Ascending aorta (tissue), 2 donors: ENCODE measurements at places on chromosomes 1 and 21. TPM values are rescaled to one million over a fixed set of nuclear protein-coding genes. Genes with fewer than 3 reads are reported as not detected.

Gene RHD
- total RNA-seq, result not detected

Gene LIN9
- total RNA-seq, result 0.43 TPM

DNA sequence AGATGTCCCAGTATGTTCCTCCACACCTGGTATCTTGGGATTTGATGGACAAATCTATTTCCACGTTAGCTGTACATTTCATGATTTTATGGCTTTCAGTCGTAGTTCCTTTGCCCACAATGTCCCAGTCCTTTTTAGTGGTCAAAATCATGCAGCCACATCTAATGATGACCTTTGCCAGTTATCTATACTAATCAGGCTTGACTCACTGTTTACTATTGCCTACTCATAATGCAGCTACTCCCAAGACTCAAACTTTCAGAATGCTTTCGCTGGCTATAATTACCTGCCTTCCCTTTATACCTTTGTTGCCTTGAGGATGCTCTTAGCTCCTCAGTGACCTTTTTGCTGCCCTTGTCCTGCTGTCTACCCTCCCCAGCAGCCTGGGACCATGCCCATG lies 6.4 kb downstream of the NOS1AP start:
- H3K27me3 ChIP-seq, result no peaks in the 10 kb centered on the region
- no peaks in the 10 kb centered on the region for H3K36me3 ChIP-seq

GRCh38 chr1:87765681-87766070 lies 437.0 kb downstream of the LMO4 start:
- H3K4me3 ChIP-seq, result no peak overlapping the region
- H3K4me1 ChIP-seq, result no peaks in the 10 kb centered on the region
- H3K36me3 ChIP-seq, result no peaks in the 10 kb centered on the region
- DNase-seq, result no peak
- H3K27me3 ChIP-seq, result no peaks in the 10 kb centered on the region
- no peak overlapping the region for H3K27ac ChIP-seq

DNA sequence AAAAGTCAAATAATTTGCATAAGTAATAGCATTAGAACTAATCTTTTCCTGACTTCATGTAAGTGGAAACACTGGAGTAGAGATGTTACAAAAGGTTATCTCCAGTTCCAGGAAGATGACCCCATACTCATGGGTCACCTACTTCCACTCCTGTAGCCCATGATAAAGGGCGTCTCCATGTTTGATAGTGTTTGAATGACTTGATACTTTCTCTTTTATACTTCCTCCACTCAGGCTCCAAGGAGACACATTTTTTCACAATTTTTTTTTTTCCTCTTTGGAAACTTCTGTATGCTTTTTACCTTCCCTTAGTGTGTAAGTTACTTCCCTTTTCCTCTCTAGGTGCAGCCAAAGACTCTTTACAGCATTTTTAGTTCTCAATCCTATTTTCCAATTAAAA lies 382.1 kb upstream of the B3GALT2 start:
- no peaks in the 10 kb centered on the region for H3K27me3 ChIP-seq
- H3K4me1 ChIP-seq, result no peaks in the 10 kb centered on the region
- no peak overlapping the region for H3K27ac ChIP-seq
- H3K36me3 ChIP-seq, result no peaks in the 10 kb centered on the region
- no peak overlapping the region for H3K4me3 ChIP-seq

DNA sequence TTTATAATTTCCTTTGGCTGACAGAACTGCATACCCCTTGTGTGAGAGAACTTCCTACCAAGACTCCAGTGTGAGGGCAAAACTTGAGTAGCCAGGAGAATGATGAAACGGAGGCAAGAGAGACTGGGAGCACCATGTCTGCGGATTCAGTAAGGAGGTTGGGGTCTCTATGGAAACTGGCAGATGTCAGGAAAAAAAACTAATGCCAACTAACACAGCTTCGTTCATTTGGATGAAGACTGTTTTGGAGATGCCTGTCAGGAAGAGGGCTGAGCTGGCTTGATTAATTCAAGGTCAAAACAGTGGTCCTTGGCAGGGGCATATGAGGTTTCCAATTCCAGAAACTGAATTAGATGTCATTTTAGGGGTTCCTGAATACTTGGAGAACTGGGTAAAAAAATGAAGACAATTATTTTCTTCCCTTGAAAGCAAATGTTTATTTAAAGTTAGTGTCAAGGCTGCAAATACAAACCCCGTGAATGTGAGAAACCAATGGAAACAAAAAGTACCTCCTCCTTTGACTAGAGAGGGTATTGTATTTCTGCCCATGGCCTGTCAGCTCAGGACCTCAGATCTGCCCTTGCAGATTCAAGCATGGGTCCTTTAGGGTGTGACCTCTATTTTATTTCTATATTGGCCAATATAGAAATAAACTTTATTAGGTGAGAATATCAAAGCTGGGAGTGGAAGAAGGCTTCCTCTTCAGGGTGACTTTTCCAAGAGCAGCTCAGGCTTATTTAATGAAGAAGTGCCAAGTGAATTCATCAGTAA lies 110.5 kb downstream of the MAST2 start:
- H3K27ac ChIP-seq, result peak overlapping the region; percentile 87
- no peaks in the 10 kb centered on the region for H3K36me3 ChIP-seq
- H3K4me3 ChIP-seq, result peak overlapping the region; percentile 37
- DNase-seq, result no peak
- H3K4me1 ChIP-seq, result peaks cover 2% of the 10 kb centered on the region
- H3K27me3 ChIP-seq, result no peaks in the 10 kb centered on the region

DNA sequence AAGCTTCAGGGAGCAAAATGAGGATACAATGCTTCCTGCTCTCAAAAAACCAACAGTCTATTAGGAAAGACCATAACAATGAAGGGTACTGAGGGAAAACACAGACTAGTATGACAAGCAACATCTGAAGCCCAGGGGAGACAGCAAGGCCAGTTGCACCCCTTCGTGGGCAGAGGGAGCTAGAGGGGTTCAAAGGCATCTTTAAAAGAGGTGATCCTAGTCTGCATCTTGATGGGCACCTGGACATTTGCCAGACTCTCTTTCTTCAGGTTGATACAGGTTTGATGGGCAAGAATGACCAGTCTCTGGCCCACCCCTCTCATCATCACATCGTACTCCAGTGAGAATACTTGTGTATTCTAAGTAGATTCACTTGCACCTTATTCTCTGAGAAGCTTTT lies 177.7 kb downstream of the VAV3 start:
- no peak for DNase-seq
- H3K4me3 ChIP-seq, result no peak overlapping the region
- no peaks in the 10 kb centered on the region for H3K27me3 ChIP-seq
- H3K4me1 ChIP-seq, result no peaks in the 10 kb centered on the region
- H3K36me3 ChIP-seq, result no peaks in the 10 kb centered on the region

- no peak overlapping the region for H3K4me3 ChIP-seq
- H3K27me3 ChIP-seq, result no peaks in the 10 kb centered on the region
- H3K27ac ChIP-seq, result no peak overlapping the region
- no peaks in the 10 kb centered on the region for H3K36me3 ChIP-seq
- H3K4me1 ChIP-seq, result no peaks in the 10 kb centered on the region
- no peak for DNase-seq
These were observed 113.6 kb downstream of the VAV3 start for GRCh38 chr1:107851418-107851817.
